Karpas-422 (cell line): ENCODE measurements at places on chromosomes 2 and 18.

DNA sequence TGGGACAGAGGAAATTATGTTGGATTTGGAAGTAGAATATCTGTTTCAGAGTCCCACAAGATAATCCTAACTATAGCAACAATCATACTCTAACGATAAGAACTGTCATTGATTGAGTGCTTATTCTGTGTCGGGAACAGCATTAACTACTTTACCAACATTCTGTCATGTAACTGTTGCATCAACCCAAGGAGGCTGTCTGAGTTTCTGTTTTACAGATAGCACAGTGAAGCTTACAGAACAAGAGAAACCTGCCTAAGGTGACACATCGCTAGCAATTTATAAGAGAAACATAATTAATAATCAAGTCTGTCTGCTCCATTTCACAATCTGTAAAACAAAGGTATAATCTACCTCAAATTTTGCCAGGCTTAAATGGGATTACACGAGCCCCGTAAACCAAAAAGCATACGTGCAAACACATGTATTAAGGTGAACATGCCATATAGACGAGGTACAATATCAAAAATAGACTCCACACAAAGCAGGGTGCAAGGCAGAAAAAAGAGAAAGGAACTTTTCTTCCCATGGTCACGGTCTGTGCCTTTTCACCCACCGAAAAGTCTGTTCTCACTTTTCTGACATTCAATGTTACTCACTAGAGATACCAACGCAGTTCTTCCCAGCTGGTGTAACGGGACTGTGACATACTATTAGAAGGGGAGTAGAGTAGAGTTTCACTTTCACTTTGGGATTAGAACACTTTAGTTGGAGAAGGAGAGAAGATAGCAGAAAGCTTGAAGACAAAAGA is 37.2 kb upstream of the SLC8A1 start:
- DNase-seq: no peak

DNA sequence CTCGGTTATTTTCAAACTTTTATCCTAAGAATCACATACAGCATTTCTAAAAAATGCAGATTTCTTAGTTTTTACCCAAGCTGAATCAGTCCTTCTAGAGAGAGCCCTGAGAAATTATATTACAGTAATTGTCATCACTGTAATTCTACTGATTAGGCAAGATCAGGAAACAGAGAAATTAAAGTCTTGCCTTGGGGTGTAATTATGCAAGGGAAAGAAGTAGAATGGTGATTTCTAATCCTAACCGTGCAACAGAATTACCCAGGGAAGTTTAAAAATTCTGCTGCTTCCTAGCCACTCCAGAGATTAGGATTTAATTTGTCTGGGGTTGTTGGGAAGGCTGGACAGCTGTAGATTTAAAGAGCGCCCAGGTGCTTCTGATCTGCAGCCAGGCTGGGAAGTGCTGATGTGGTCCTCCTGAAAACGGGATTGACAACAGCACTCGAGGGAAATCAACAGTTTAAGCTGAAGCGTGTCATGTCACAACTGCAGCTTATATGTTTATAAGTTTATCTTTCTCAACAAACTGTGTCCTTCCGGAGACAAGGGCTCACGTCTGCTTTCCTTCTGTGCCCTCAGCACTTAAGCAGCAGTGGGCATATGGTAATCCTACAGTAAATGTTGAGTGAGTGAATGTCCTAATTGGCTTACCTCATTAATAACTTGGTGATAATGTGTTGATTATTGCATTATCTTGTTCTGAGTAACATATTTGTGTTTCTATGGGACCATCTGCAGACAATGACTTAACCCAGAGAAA is 671.9 kb upstream of the SOX11 start:
- DNase-seq: no peak

GRCh38 chr2:26658691-26659346 is 17.7 kb upstream of the CIB4 start:
- no peak for DNase-seq

- peak; percentile 50 for DNase-seq
Measured at GRCh38 chr2:25558262-25558661, 115.1 kb downstream of the DTNB start.

DNA sequence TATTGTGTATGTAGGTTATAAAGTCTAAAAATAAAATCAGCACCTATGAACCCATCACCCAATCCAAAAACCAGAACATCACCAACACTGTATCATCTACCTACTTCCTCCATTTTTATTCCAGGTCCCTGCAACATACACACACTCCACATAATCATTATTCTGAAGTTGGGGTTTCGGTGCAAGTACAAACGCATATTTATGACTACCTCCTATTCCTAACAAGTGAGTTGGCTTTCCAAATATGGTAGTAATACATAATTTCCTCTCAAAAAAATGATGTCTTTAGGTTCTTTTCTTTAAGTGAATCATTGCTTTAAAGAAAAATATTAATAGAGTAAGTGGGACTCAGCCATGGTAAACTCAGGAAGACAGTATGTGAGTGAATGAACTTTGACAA is 3.3 kb downstream of the ACVR1 start:
- no peak for DNase-seq

DNA sequence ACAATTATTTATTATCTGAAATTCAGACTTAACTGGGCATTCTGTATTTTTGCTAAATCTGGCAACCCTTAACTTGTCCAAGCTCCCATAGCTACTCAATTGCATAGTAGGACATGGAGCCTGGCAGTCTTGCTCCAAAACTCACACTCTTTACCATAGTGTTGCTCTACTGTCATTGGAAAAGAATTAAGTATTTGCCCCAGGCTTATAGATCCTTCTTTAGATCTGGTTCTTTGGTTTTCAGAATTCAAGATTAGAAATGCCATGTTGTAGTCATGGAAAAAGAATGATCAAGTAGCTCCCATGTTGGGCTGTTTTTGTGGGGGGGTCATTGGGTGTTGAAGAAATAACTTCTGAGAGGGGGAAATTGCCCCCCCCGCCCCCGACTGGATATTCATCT is 240.9 kb downstream of the WDPCP start:
- no peak for DNase-seq

GRCh38 chr2:126930970-126931590 is 32.4 kb downstream of the TEX51 start:
- DNase-seq: peak; percentile 28

- DNase-seq: no peak
Measured at GRCh38 chr2:72940786-72941185, 23.5 kb downstream of the EMX1 start.

DNA sequence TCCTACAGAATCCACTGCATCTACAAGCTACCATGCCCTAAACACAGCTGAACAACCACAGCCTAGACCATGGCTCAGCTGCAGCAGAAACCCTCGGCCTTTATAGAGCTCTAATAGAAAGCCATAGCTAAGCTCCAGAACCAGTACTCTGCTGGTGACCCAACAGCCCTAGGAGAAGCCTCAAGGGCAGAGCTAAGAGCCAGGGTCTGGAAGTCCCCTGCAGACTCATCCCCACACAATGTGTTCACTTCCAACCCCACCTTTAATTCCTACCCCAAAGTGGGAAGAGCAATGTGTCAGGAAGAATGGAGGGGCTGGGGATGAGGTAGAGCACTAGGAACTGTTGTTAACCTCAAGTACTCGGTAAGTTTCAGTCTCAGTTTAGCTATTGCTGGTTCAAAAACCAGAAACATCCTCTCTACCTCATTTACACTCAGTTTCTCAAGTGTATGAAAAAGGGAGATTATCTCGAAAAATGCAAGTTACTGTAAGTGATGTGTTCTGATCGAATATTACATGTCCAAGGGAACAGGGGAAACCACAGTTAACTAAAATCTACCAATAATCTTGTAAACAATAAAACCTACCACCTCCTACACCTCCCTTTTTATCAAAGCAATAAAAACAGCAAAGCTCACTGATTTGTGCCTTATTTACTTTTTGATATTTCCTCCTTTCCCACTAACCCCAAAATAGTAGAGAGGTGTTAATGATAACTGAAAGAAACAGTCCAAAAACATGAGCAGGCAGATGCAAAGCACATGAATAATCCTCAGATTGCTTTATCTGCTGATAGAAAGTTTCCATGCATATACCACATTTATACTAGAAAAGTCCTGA is 36.2 kb downstream of the THADA start:
- no peak for DNase-seq

GRCh38 chr2:20012282-20013125 is at the start of gene MATN3:
MATN3 (minus strand) TSS chr2:20012668; CDS start chr2:20012631, 37 bp downstream.
- DNase-seq: no peak

DNA sequence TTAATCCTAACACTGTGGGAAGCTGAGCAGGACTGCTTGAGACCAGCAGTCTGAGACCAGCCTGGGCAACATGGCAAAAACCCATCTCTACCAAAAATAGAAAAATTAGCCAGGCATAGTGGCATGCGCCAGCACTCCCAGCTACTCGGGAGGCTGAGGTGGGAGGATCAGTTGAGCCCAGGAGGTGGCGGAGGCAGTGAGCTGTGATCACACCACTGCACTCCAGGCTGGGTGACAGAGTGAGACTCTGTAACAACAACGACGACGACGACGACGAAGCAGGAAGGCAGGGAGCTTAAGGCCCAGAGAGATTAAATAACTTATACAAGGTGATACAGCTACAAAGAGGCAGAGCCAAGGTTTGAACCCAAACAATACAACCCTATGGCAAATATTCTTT is 37.3 kb downstream of the CFAP36 start:
- DNase-seq: no peak

DNA sequence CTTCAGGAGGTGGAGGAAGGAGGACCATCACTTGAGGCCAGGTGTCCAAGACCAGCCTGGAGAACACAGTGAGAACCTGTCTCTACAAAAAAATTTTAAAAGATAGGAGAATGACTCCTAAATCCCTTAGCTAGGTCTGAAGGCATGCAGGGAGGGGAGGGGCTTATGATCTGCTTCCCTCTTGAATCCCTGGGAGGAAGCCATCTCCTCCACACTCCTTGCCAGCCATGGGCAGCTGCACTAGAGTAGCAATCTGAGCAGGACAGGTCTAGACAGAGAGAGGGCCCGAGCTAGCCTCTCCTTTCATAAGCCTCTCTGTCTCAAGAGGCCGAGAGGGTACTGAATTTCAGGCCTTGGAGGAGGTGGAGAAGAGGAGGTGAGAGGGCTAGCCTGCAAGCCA is 42.5 kb downstream of the DAPL1 start:
- no peak for DNase-seq

- no peak for DNase-seq
Measured at GRCh38 chr2:216044883-216045486, 31.6 kb upstream of the MREG start.
